Activated naive CD8-positive, alpha-beta T cell treated with anti-CD3 and anti-CD28 coated beads, Interleukin-2, amount 50 U/mL, for 24 hours (primary cell): ENCODE measurements at places on chromosomes 6 and 20.

GRCh38 chr20:15699431-15700146, 873.7 kb downstream of the KIF16B start:
- no peak for DNase-seq

DNA sequence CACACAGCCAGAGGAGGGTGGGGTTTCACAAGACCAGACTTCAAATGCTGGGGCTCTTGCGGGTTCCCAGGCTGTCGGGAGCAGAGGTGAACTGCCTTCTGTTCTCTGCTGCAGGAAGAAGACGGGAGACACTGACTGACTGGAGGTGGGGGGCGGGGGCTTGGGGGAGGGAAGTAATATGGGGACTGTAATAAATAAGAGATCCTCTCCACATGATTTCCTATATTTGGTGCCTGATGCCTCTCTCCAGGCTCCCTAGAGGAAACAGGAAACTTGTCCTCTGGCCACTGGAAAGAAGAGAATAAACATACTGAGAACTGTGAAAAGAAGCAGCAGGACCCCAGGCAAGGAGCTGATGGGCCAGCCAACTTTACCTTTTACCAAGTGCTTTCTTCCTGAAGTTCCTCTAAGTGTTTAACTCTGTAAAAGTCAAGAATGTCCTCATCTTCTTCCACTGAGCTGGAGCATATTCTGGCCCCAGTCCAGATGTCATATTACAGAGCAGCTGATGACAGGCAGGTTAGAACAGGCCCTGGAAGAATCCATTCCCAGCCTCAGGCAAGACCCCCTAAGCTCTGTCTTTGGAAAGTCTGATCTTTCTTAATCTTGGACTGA, 33.2 kb upstream of the ADGRF5 start:
- DNase-seq: no peak

GRCh38 chr20:44187054-44187771, at the start of gene JPH2:
TSS of gene JPH2 (minus strand) at chr20:44187188. CDS start at chr20:44186705, 483 bp downstream.
- no peak for DNase-seq

- no peak for DNase-seq
Measured at GRCh38 chr20:19727251-19727847, 30.7 kb upstream of the RIN2 start.

DNA sequence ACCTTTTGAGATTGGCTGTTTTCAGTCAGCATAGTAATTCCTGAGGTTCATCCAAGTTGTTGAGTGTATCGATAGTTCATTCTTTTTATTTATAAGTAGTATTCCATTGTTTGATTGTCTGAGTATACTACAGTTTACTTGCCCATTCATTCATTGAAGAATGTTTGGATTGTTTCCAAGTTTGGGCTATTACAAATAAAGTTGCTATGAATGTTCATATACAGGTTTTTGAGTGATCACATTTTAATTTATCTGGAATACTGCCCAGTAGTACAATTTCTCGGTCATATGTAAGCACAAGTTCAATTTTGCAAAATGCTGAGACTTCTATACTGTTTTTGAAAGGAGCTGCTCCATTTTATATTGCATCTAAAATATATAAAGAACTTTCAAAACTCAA, 14.2 kb upstream of the EPHA7 start:
- no peak for DNase-seq

GRCh38 chr6:111555036-111555435, 50.6 kb downstream of the TRAF3IP2 start:
- no peak for DNase-seq

- DNase-seq: no peak
Measured at GRCh38 chr20:32473231-32474008, 111.7 kb downstream of the NOL4L start.

- no peak for DNase-seq
Measured at GRCh38 chr6:159116343-159116742, 52.9 kb upstream of the FNDC1 start.

GRCh38 chr6:14026831-14027539, 90.6 kb upstream of the CD83 start:
- no peak for DNase-seq

DNA sequence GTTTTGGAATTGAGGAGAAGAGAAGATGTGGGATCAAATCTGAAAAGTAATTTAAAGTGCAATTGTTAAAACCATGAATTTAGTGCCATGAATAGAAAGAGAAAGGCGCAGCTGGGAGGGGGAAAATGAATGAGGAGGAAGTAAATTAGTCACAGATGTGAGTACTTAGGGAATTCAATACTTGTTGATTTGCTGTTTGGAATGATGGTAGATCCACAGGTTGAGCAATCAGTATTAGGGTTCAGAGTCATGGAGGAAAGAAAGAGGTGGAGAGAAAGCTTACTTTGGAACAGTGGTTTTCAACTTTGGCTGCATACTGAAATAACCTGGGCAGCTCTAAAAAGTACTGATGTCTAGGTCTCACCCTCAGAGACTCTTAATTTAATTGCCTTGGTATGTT, 229.7 kb upstream of the ASCC3 start:
- no peak for DNase-seq

DNA sequence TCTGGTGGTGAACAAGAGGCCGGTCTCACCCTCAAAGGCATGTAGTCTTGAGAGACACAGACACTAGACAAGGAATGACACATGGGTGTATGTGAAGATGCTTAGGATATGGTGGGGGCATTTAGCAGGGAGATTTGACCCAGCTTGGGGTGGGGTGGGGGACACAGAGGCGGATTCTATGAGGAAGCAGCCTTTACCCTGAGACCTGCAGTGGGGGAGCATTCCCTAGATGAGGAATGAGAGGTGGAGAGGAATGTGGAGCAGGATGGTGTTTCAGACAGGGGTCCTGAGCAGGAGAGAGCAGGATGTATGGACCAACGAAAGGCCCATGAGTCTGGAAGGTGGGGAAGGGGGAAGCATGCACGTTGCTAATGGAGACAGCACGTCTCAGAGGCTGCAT, 57.8 kb downstream of the PHACTR3 start:
- no peak for DNase-seq

- DNase-seq: no peak
Measured at GRCh38 chr6:14734416-14735340, 511.2 kb upstream of the JARID2 start.

- DNase-seq: no peak
Measured at GRCh38 chr6:143542888-143543287, 31.4 kb upstream of the FUCA2 start.

- DNase-seq: no peak
Measured at GRCh38 chr6:54196905-54197304, 85.7 kb downstream of the MLIP start.

DNA sequence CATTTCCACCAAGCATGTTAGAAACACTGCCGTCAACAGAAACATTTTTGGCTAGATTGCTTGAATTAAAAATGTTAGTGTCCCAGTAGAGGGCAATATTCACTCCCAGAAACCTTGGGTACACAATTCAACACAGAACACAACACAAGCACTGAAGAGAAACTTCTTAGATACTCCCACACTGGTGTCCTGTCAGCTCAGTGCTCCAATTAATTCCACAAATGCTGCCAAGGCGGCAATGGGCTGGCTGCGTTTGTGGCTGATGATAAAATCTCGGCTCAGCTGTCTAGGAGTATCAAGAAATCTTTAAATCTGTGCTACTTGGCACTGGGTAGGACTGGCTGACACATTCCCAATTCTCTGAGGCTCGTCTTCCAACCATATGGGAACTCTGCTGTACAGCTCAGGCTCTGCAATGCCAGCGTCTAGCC, 39.3 kb downstream of the BEND3 start:
- no peak for DNase-seq

- no peak for DNase-seq
Measured at GRCh38 chr6:54426995-54427394, 118.8 kb downstream of the TINAG start.

- DNase-seq: no peak
Measured at GRCh38 chr20:49877386-49877921, 37.9 kb downstream of the SPATA2 start.

GRCh38 chr6:125507987-125508655, 206.4 kb upstream of the HDDC2 start:
- no peak for DNase-seq

DNA sequence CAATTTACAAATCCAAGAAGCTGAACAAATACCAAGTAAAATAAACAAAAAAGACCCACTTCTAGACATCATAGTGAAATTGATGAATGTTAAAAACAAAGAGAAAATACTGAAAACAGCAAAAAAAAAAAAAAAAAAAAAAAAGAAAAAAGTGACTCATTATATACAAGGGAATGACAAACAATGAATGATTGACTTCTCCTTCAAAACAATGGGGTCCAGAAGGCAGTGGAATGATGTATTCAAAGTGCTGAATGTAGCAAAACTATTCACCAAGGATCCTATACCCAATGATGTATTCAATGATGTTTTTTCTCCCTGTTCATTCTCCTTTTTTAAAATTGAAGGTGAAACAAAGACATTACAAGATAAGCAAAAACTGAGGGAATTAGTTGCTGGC, 650.0 kb downstream of the UTRN start:
- DNase-seq: no peak

DNA sequence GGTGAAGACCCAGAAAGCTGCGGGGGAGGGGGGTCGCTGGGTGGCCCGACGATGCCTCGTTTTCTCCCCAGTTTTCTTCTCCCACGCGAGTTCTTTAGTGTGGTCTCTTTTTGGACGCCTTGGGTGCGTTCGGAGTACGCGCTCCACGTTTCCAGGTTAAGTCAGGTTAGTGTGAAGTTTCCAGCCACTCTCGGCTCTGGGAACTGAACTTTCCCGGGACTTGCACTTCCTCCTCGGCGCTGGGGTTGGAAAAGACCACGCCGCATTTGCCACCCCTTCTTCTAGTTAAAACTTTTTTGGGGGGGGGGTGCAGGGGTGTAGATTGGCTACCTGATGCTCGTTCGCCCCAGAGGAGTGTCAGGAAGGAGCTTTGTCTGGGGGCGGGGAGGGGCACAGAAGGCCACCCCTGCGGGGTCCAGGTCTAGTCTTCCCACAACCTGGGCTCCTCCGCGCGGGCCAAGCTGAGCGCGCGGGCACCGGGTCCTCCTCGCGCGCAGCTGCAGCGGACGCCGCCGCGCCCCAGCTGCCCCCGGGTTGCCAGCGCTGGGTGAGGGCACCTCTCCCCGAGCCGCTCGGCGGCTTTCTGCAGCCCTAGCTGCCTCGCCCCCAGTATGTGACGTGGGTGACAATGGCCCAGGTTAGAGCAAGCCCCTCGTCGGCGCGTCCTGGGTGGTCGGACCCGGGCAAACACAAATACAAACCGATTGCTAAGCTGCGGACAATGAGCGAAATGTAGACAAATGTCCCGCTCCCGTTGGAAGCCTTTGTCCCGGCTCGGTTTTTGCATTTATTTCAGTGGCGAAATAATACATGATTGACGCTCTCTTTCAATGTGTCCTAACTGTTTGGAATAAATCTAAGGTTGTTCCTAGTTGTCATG, 1.7 kb upstream of the NKX2-2 start:
- DNase-seq: peak; percentile 5

- no peak for DNase-seq
Measured at GRCh38 chr6:99384507-99384906, 9.5 kb downstream of the COQ3 start.

DNA sequence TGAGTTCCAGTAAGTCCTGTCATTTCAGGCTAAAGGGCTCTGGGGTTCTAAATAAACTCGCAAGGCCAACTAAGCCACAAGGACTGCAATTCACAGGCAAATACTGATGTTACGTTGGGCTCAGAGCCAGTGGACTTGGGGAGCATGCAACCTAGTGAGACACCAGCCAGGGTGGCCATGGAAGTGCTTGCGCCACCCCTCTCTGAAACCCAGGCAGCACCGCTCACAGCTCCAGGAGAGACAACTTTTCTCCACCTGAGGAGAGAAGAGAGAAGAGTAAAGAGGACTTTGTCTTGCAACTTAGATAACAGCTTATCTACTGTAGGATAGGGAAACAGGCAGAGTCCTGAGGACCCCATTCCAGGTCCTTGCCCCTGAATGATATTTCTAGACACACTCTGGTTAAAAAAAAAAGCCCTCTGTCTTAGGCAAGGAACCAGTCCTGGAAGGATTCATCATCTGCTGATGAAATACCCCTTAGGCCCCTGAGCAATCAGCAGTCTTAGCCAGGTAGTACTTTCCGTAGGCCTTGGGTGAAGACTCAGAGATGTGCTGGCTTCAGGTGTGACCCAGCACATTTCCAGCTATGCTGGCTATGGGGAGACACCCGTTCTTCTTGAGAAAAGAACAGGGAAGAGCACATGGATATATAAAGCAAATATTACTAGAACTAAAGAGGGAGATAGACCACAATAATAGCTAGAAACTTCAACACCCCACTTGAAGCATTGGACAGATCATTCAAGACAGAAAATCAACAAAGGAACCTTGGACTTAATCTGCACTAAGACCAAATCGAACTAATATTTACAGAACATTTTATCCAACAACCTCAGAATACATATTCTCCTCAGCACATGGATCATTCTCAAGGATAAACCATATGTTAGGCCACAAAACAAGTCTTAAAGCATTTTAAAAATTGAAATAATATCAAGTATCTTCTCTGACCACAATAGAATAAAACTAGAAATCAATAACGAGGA, 31.5 kb upstream of the TBC1D32 start:
- DNase-seq: no peak

DNA sequence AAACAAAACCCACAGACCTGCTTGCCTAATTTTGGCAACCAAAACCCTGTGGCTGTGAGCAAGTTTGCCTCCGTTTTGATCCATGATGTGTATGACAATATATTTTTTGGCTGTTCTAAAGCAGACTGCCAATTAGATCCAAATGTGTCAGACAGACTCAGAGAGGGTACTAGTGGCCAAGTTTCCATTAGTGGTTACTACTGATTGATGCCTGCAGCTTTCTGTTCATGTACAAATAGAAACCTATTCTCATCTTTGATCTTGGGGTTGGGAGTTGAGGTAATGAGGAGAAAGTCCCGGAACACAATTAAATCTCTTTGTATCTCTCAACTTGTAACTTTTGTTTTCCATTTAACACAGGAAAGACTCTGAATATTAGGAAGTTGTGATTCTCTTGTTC, 100.9 kb downstream of the RNF144B start:
- DNase-seq: no peak

- DNase-seq: no peak
Measured at GRCh38 chr6:33815854-33816253, 12.1 kb upstream of the MLN start.

- DNase-seq: no peak
Measured at GRCh38 chr6:22653980-22654610, 84.7 kb downstream of the HDGFL1 start.

DNA sequence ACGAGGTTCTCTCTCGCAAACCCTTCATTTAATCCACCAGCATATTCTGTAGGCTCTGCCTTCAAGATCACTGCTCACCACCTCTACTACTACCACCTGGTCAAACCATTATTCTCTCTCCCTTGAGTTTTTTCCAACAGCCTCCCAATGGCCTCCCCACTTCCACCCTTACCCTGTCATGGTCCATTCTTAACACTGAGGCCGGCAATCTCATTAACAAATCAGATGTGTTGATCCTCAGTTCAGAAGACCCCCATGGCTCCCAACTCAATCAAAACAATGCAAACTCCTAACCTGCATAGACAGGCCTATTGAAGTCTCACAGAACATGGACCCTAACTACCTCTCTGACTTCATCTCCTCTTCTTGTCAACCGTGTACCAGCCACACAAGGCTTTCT, 2.2 kb downstream of the AURKA start:
- DNase-seq: no peak

- DNase-seq: no peak
Measured at GRCh38 chr6:161838306-161839035, 564.6 kb upstream of the AGPAT4 start.
